ENCODE measurements at places on chromosomes 6 and 20.

GRCh38 chr6:39182604-39183003 lies 46.7 kb downstream of the KCNK5 start:
- DNase-seq: no peak

DNA sequence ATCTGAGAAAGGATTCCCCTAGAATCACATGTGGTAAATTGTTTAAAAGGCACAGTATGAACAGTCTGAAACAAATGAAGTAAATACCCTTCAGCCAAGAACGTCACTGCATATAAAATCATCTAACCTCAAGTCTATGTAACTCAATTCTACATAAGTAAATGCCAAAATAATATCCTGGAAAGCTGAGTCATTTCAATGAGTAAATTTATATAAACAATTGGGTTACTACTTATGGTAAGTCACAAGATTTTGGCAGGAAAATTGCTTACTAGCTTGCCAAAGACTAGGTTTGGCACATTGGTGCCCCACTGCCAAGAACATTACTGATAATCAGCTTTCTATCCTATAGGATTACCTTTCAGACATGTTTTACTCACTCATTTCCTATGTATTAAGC lies 8.4 kb downstream of the GMDS start:
- no peak for DNase-seq

DNA sequence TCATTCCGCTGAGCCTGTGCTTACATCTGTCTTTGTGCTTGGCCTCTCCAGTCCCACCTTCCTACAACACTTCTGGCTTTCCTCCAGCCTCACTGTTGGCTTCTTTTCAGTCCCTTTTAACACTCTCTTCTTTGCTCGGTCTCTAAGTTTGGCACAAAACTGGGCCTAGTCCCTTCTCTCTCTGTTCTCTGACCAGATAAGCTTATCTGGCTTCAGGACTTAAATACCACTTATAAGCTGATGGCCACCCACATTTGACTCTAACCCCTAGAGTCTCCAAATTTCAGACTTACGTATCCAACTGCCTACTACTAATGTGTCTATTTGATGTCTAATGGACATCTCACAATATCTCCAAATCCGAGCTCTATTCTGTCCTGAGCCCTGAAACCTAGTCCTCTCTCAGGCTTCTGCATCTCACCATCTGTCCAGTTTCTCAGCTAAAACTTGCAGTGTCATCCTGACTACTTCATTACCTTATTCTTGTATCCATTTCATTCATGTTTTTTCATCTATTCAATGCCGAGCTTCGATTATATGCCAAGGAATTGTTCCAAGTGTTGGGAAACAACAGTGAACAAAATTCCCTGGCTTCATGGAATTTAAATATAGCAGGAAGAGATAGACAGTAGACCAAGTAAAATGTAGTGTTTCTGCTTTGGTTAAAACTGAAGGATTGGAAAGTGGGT lies 40.1 kb downstream of the TBPL1 start:
- DNase-seq: no peak

- DNase-seq: no peak
These were observed 359.3 kb upstream of the PLCB4 start for GRCh38 chr20:8709627-8710026.

- no peak for DNase-seq
These were observed 78.0 kb downstream of the RWDD2A start for GRCh38 chr6:83270971-83271719.

DNA sequence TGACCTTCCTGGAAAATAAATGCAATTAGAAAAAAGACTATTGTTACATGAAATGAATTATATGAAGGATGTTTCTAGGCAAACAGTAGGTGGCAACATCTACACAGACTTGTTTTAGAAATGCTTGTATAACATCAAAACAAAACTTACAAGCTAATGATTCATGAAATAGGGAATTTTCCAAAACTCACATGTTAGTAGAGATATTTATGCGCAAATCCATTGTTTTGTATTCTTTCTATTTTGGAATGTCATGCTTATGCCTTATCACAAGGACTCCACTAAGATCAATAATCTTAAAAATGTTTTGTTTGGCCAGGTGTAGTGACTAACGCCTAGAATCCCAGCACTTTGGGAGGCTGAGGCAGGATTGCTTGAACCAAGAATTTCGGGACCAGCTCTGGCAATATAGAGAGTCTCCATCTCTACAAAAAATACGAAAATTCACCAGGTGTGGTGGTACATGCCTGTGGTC lies 32.3 kb upstream of the LGSN start:
- no peak for DNase-seq

GRCh38 chr20:22525069-22525820 lies 59.1 kb downstream of the FOXA2 start:
- DNase-seq: no peak

All from stimulated activated CD8-positive, alpha-beta memory T cell treated with anti-CD3 and anti-CD28 coated beads, Interleukin-4, amount 100 ng/mL, for 48 hours (primary cell).